Stimulated activated CD4-positive, alpha-beta T cell treated with anti-CD3 and anti-CD28 coated beads, Interleukin-1b, Interleukin-23, amount 100 ng/mL, for 4 hours (primary cell): ENCODE measurements at places on chromosomes 7 and 10.

GRCh38 chr7:155466814-155467733 lies 9.1 kb downstream of the EN2 start:
- DNase-seq = no peak

DNA sequence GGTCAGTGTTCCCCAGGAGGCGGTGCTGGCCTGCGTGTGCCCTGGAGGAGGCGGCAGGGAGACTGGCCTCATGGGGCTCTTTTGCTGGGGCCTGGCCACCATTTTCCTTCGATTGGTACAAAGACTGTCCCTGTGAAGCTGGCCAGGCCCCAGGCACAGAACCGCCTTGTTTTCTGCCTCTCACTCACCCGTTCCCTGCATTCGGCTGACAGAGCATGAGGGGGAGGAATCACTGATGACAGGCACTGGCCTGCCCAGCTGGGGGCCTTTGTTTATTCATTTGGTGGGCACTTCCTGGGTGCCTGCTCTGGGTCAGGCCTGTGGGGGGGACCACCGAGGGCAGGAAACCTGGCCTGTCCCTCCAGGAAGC lies 139.2 kb downstream of the FAM53B start:
- no peak for DNase-seq

DNA sequence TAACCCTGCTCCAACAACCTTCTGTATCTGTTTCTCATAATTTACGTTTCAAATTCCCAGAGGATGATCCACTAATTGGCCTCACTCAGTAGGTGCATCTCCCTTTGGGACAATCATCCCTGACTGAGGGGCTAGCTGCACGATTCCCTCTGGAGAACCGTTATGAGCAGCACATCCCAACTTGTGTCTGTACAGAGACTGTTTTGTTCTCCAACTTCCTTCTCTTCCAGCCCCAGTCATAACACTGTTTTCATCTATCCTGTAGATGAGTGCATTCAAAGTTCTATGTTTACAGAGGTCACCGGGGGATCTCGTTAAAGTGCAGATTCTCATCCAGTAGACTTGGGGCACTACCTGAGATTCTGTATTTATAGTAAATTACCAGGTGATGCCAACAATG lies 187.2 kb downstream of the REEP3 start:
- no peak for DNase-seq

GRCh38 chr10:45308707-45309106 lies 6.7 kb downstream of the OR13A1 start:
- DNase-seq = no peak

GRCh38 chr10:92239600-92240288 lies 51.1 kb downstream of the CPEB3 start:
- peak; percentile 23 for DNase-seq

GRCh38 chr10:31669357-31669756 lies 259.3 kb downstream of the ARHGAP12 start:
- no peak for DNase-seq

GRCh38 chr10:114070710-114071109 lies 27.0 kb downstream of the ADRB1 start:
- no peak for DNase-seq
